AG04449 (cell line): ENCODE measurements at places on chromosomes 7 and 10.

DNA sequence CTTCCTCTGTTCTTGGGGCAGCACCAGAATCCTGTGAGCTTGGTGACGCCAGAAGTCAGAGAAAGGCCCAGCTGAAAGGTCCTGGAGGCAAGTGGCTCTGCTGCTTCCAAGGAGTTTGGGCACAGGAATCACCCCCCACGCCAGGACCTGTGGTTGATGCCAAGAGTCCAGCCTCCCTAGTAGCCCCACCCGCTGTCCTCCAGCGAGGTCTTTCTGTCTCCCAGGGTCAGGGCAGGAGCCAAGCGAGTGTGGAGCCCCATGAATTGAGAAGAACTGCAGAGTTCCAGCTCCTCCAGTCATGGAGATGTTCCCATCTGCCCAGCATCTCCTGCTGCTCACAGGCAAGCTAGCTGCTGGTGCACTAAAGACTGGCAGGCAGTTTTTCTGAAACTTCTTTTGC lies 631.7 kb upstream of the MGMT start:
- DNase-seq: no peak

GRCh38 chr7:1861799-1862458 lies 191.9 kb downstream of the ELFN1 start:
- no peak for DNase-seq

- DNase-seq: no peak
Observed at GRCh38 chr10:75950997-75951589, 519.7 kb downstream of the LRMDA start.

GRCh38 chr7:23277359-23277989 lies 21.7 kb upstream of the MALSU1 start:
- no peak for DNase-seq

- DNase-seq: peak; percentile 73
Observed at GRCh38 chr7:111409714-111410422, 152.4 kb downstream of the IMMP2L start.

- peak; percentile 89 for DNase-seq
Observed at GRCh38 chr10:93445097-93445960, 36.8 kb downstream of the MYOF start.

- DNase-seq: no peak
Observed at GRCh38 chr7:69232445-69233376, 365.6 kb upstream of the AUTS2 start.

DNA sequence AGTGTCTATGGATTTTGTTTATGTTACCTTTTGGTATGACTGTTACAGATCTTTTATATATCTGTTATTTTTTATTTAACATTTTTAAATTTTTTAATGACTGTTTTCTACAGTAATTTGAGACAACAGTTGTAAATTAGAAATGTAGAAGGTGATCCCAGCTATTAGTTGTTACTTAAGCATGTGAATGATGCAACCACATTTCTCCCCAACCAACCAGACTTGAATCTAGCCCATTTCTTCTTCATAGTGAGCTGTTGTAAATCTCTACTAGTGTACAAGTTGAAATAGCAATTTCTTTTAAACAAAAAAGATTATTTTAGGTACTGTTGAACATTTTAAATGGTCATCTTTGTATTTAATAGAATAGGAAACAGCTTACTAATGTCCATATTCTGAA lies 18.0 kb downstream of the TMEM106B start:
- peak; percentile 26 for DNase-seq

DNA sequence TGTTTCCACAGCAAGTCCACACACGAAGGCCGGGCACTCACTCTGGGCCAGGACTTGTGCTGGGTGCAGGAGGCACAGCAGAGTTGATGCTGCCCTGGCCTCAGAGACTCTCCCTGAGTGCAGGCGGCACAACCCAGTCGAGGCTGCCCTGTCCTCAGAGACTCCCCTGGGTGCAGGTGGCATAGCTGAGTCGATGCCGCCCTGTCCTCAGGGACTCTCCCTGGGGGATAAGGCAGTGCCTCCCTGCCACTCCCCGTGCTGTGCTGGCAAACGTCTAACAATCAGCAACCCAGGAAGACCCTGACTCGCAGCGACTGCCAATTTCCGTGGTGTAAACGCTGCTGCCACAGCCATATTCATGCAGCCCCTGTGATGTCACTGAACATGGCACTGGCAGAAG lies 93.1 kb downstream of the PDGFA start:
- no peak for DNase-seq

- DNase-seq: no peak
Observed at GRCh38 chr10:4766454-4766853, 59.6 kb upstream of the AKR1E2 start.

- no peak for DNase-seq
Observed at GRCh38 chr7:96933067-96933645, 72.2 kb upstream of the DLX6 start.

DNA sequence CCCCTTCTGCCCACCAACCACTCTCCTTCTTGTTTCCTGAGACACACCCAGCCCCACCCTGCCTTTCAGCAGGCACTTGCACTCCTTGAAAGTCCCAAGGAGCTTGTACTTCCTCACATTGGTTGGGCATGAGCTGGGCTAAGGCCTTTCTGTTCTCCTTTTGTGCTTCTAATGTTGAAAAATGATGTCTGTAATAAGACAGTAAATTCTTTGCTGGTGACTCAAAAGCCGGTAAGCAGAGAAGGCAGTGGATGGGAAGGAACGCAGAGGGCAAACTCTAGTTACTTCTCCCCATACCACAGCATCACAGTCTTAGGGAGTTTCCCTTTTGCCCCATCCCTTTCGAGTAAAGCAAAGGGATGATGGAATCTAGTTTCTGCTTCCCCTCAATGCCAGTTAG lies 185.6 kb downstream of the PLXNA4 start:
- DNase-seq: peak; percentile 21

DNA sequence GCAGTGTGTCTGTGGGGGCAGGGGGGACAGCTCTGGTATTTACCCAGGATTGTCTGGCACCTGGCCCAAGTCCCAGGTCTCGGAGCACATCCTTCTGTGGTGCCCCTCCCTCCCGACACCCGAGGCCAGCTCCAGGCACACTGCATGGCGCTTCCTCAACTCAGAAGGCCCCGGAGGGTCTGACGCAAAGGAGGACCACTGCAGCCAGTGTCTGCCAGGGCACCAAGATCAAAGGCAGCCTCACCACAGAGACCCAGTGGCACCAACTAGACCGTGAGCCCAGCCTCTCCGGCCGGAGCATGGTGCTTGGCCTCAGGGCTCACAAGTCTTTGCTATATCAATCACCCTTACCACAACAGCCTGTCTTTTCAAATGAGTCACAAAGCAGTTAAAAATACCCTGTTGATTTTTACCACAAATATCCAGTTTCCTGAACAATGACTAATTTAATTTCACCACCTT lies 99.3 kb upstream of the DDC start:
- no peak for DNase-seq

DNA sequence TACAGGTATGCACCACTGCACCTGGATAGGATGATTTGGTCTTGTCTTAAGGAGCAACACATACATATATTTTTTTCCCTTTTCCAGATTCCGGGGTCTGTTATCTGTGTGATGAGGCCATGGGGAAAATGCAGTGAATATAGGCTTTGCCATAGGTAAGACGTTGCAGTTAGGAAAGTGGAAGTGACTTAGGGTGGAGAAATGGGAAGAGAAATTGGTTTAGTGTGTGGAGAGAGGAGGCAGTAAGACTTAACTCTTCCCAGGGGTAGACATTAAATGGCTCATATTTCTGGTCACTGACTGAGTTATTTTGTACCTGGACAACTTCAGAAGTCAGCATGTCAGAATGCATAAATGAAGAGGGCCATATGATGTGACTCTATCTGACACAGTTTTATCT lies 66.7 kb downstream of the PFKFB3 start:
- no peak for DNase-seq

DNA sequence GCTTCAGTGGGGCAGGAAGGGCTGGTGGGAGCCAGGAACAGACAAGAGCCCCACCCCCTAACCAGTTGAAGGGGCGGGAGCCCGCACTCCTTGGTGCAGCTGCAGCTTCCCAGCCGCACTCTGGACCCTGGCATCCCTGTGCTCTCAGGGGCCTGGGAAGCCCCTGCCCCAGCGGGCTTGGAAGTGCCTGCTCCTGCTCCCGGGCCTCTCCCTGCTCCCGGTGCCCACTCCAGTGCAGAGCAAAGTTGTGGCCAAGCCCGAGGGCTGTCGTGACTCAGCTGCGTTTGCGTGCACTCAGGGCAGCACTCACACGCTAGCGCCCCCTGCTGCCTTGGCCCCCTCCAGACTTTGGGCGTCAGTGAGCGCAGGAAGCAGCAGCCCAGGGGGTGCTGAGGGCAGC lies 883.8 kb downstream of the LRMDA start:
- DNase-seq: no peak

GRCh38 chr10:44457259-44457658 lies 72.4 kb upstream of the CXCL12 start:
- no peak for DNase-seq

- no peak for DNase-seq
Observed at GRCh38 chr10:126097558-126098225, 201.3 kb downstream of the FANK1 start.

GRCh38 chr7:37218956-37219355 lies 229.7 kb downstream of the ELMO1 start:
- no peak for DNase-seq

GRCh38 chr10:69641261-69641980 lies 11.4 kb downstream of the FAM241B start:
- DNase-seq: no peak

GRCh38 chr7:138186951-138187351 lies 110.7 kb downstream of the AKR1D1 start:
- DNase-seq: no peak

DNA sequence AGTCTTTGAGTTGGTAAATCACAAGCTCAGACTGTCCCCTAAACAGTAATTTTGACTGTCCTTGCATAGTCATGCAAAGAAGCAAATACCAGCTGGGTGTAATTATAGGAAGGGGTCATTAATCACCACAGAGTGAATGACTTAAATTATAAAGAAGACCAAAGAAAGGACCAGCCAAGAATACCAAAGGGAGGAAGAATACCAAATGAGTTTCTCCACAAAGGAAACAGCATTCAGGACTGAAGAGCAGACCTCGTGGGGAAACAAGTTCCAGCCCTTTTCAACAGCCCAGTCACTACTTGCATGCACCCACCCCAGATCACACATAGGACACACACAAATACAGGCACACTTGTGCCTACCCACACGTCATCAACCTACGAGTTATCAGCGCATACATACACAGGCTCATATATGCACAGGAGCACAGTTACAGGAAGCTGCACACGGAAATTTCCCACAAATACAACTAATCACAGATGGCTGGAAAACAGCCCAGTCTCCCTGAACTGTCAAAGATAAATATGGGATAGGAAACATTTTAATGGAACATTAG lies 77.6 kb downstream of the DENND2A start:
- DNase-seq: no peak

DNA sequence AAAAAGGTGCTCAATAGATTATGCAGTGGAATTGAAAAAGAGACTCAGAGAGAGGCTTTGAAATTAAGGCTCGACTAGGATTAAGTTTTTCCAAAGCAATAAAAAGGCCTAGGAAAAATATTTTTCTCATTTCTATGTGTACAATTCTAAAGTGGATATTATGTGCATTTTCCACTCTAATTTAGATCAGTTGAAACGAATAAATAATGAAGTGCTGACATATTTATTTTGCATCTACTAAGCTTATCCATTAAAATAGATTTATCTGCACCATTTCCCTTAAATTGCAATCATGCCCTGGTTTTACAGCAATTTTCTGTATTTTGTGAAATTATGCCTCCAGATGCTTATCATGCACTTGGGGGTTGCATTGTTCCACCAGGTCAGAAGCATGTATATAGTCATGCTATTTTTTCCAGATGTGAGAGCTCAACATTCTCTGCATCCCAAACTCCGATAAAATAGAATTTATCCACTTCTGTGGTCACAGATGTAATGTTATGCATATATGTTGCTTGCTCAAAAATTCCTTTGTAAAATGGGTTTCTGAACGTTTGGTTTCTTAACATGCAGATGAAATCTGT lies 18.3 kb downstream of the FIGNL1 start:
- DNase-seq: no peak

- DNase-seq: no peak
Observed at GRCh38 chr10:119465085-119465484, 77.4 kb downstream of the RGS10 start.

DNA sequence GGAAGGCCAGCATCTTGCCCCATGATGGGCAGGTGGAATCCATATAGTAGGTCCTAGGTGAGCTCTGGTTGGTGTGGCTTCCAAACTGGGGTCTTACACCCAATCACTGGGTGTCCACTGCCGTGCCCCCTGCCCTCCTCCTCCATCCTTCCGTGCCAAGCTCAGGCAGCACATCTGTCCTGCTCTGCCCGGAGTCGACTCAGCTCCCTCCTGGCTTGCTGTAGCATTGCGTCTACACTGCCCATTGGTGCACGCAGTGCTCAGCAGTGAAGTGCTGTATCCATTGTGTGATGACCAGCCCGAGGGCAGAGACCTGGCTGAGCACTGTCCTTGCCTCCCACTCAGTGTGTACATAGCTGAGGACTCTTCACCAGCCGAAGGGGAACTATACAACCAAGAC lies 148.4 kb downstream of the ADAM12 start:
- no peak for DNase-seq

DNA sequence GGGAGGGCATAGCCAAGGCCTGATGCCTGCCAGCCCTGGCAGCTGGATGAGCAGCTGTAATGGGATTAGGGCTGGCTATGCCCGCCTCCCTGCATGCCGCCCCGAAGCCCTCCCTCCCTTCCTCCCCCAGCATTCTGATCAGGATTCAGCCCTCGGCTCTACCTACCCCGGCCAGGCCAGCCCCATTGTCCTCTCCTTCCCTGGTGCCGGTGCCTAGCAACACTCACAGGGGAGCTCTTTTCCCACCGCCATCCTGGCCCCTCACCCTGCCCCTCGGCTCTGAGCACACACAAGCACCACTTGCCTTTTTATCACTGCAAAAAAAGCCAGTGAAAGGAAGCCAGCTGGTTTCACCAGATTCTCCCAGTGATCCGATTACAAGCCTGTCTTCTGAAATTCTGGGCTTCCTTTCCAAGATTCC lies 9.0 kb upstream of the ADCYAP1R1 start:
- no peak for DNase-seq

DNA sequence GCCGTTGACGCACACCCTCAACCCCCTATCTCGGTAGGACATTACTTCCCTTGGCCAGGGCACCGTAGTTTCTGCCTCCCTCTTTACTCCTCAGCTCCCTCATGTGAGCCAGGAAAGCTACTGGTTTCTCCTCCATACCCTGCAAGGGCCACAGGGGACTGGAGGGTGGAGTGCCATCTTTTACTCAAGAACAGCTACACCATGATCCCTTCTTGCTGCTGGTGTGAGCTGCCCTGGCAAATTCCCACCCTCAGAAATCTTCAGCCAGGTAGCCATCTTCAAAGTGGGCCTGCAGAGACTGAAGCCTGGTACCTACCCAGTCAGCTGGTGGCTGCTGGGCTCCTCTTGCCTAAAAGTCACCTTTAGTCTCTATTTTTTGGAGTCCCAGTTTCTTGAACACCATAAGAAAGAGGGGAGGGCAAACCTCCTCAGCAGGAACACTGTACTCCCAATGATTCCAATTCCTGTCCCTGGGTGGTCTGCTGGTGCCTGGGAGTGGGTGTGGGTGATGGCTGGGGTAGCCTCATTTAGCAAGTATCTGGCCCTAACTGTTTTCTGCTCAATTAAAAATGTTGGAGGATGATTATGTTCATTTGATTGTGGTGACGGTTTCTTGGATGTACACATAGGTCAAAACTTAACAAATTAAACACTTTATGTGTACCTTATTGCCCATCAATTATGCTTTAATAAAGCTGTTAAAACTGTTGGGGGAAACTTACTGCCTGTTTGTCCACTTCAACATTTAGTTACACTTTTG lies 105.0 kb upstream of the NPY start:
- DNase-seq: no peak
